Activated B cell treated with CpG ODN at 0.5 μM for 24 hours (primary cell): ENCODE measurements at places on chromosomes 4 and X. TPM values are rescaled to one million over a fixed set of nuclear protein-coding genes. Genes with fewer than 3 reads are reported as not detected.

Gene NXF2B
- total RNA-seq = not detected in 2 replicates

Gene SMIM43
- total RNA-seq = not detected in 2 replicates

Gene JCHAIN
- 47.0 and 53.7 TPM in 2 replicates for total RNA-seq

Gene KCTD8
- not detected in 2 replicates for total RNA-seq

Gene CFAP99
- total RNA-seq = not detected in 2 replicates

Gene CCNA2
- 1.4 and 2.0 TPM in 2 replicates for total RNA-seq

Gene SLIT2
- total RNA-seq = 0.18 TPM in 1 of 2 replicates, not detected in the other

Gene ASB9
- total RNA-seq = not detected in 2 replicates

Gene DDX53
- not detected in 2 replicates for total RNA-seq

Gene FAM114A1
- 3.3 and 4.5 TPM in 2 replicates for total RNA-seq

Gene BEND4
- total RNA-seq = 14.1 TPM in 2 replicates

Gene KLHL13
- not detected in 2 replicates for total RNA-seq

Gene TCEAL7
- total RNA-seq = not detected in 2 replicates

Gene HAND2
- total RNA-seq = not detected in 2 replicates

Gene SLAIN2
- total RNA-seq = 50.8 and 62.1 TPM in 2 replicates

Gene HPSE
- total RNA-seq = 1.5 TPM in 2 replicates

Gene SHISA3
- total RNA-seq = not detected in 2 replicates

Gene ITM2A
- total RNA-seq = 9.3 and 13.3 TPM in 2 replicates

Gene ARHGEF38
- not detected in 2 replicates for total RNA-seq

Gene ADRA2C
- total RNA-seq = not detected in 2 replicates

Gene USP53
- 20.4 TPM in 2 replicates for total RNA-seq

Gene CDS1
- total RNA-seq = 0.16 TPM in 1 of 2 replicates, not detected in the other

Gene BTK
- 193 and 219 TPM in 2 replicates for total RNA-seq

Gene GPR34
- total RNA-seq = 0.24 and 0.42 TPM in 2 replicates

Gene TCEANC
- 5.1 and 5.9 TPM in 2 replicates for total RNA-seq

Gene PNMA5
- 0.27 TPM in 1 of 2 replicates, not detected in the other for total RNA-seq

Gene LRRC66
- total RNA-seq = 0.32 and 0.47 TPM in 2 replicates

Gene DMD
- total RNA-seq = 18.5 and 22.9 TPM in 2 replicates

Gene MOSPD2
- 15.6 and 19.7 TPM in 2 replicates for total RNA-seq
